ENCODE measurements at places on chromosomes 12 and 14.
A peak's percentile ranks its signal among the peaks of the same experiment; 100 is the strongest.

GRCh38 chr12:57452937-57453509 is 2.1 kb upstream of the INHBE start:
- peak; percentile 71 for DNase-seq

DNA sequence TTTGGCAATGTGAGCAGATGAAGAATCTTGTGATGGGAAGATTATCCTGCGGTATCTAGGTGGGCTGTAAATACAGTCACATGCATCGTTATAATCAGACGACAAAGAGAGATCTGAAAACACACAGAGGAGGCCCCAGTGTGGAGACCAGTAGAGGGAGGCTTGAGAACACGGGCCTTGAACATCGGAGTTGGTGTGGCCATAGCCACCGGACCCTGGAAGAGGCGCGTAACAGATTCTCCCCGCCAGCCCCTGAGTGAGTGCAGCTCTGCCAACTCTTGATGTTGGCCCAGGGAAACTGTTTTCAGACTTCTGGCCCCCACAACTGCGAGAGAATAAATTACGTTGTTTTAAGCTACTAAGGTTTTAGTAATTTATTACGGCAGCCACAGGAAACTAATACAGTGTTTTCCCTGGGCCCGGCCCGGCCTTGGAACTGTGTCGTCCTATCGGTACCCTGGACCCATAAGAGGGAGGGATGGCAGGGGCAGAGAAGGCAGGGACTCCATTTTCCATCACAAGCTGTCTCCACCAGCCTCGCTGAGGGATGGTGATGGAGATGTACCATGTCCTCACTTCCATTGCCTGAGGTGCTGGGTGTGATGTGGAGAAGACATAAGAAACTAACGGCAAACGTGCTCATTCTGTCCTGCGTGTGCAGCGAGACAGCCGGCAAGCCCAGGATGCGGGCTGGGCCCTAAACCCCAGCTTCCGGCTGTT is 91.6 kb downstream of the NTF3 start:
- DNase-seq = no peak

DNA sequence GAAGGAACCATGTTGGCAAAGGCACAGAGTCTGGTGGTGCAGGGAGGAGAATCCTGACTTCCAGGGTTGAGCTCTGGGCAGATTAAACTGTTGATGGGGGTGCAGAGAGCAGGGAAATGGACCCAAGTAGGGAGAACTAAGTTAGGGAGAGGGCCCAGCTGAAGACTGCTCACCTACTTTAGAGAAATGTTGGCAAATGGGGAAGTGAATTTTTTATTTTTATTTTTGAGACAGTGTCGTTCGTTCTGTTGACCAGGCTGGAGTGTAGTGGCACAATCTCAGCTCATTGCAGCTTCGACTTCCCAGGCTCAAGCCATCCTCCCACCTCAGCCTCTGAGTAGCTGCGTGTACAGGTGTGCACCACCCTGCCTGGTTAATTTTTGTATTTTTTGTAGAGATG is 32.1 kb upstream of the TUBA1A start:
- DNase-seq = no peak

DNA sequence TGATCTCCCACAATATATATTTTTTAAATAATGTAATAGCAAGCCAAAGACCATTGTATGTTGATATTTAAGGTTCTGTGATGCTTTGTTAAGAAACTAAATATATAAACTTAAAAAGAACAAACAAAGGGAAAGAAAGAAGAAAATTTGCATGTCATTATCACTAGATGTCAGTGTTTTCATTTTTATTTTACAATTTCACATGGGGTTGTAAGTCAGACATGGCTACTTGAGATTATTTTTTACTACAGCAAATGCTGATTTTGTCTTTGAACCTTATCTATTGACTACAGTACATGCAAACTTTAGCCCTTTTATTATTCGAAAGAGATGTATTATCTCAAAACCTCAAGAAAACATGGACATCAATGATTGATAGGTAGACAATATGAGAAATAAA is 36.1 kb downstream of the SLCO1C1 start:
- no peak for DNase-seq

GRCh38 chr12:71128191-71128788 is 29.5 kb downstream of the TSPAN8 start:
- DNase-seq = peak; percentile 25

GRCh38 chr14:68491793-68492192 is 301.1 kb downstream of the ZFP36L1 start:
- no peak for DNase-seq

GRCh38 chr12:11749943-11750690 is 100.6 kb downstream of the ETV6 start:
- no peak for DNase-seq

DNA sequence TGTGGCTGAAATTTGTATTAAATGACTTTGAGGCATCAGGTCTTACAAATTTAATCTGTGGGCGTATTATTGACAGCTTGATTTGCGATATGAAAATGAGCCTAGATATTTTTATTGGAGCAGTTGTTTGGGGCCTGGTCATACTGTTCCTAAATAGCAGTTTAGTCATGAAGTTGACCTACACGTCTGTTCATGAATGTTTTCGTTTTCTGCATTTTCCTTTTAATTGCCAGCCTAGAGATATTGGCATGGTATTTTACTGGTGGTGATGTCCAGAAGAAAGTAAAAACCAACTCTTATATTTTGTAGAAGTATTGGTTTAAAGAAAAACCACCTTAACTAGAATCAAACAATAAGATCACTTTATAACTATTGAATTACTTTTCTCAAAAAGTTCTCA is 1.8 kb downstream of the EML1 start:
- no peak for DNase-seq

DNA sequence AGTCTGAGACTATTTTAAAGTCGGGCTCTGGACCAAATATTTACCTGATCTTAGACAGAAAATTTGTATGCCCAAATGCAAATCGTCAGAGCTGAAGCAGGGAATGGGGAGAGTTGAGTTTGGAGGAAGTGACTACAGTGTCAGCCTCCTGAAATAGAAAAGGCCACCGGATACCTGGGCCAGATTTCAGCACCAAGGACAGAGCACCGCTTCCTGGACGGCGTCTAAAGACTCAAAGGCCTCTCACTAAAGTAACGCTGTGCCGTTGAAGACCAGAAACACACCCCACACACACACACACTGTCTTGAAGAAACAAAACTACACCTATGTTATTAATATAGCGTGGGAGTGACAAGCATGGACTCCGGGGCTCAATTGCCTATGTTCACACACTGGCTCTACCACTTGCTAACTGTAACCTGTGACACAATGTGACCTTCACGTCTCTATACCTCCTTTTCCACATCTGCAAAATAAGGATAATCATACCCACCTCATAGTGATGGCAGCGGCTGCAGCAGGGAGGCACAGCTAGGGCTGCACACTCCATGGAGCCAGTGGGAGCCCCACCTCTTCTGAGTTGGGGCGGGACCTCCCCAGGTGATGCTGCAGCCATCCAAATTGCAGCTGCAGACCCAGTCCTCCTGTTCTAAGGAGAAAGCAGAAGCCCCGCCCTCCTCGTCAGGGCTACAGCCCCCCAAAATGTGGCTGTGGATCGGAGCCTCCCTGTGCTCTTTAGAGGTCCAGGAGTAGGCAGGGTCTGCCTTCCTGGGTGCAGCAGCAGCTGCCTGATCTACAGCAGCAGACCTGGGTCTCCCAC is 35.6 kb downstream of the KRT76 start:
- DNase-seq = peak; percentile 39

DNA sequence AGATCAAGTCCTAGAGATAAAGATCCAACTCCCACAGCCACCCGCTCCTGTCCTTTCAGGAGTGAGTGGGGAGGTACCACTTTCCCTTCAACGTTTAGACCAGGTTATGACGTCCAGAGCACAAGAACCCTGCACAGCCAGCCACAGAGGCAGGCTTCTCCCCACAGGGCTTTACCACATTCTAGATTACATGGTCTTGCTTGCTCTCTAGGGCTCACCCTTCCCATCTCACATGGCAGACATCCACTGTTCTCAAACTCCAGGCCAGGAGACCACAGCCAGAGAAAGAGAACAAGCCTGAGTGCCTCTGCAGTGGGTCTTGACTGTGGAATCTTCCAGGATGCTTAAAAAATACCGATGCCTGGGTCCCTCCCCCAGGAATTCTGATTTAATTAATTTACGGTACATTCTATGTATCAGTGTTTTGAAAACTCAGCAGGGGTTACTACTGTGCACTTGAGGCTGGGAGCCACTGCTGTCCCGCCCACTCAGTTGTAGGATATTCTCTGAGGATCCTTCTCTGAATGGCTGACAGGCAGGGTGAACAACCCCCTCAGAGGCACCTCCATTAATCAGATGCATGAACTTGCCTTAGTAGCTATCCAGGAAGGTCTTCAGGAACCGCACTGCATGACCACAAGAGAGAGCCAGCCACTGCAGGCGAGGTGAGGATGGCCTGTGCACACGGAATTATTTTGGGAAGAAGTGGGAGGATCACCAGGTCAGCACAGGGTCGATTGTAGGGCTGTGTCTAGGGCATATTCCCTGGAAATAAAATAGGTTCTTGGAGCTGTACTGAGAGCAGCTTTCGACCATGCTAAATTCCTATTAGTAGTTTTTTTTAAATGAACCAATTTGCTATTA is 21.5 kb upstream of the SOCS2 start:
- no peak for DNase-seq

DNA sequence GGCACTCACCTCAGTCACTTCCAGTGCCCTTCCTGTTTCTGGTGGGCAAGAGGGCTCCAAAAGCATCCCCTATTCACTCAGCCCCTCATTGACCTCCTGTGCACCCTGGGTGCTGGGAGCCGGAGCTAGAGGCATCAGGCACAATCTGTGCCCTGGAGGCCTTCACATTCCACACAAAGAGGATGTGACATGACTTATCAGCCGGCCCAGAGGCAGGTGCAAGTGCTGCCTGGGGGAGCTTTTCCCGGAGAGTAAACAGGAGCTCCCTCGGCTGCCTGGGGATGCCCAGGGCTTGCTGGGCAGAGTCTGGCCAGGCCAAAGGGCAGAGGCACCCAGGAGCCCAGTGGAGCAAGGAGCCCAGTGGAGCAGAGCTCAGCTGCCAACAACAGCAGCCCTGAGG is 64.5 kb downstream of the BCL11B start:
- DNase-seq = no peak

GRCh38 chr14:72558721-72559120 is 335.2 kb downstream of the DPF3 start:
- peak; percentile 89 for DNase-seq

DNA sequence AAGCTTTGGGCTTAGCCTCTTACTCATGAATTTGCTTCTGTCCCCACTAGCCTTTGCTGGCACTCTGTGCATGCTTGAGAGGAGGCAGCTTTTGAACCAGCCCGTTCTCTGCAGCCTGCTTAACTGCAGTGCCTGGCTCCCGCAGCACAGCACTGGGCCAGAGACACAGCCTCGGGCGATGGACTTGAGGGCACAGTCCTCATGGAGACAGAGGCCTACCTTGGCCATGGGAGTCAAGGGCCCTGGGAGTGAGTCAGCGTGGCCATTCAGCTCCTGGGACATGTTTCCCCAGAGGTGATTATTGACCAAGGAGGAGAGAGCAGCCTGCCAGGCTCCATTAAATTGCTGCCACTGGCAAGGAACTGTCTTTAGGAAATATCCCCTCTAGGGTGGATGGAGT is 93.5 kb downstream of the SMOC1 start:
- DNase-seq = no peak

DNA sequence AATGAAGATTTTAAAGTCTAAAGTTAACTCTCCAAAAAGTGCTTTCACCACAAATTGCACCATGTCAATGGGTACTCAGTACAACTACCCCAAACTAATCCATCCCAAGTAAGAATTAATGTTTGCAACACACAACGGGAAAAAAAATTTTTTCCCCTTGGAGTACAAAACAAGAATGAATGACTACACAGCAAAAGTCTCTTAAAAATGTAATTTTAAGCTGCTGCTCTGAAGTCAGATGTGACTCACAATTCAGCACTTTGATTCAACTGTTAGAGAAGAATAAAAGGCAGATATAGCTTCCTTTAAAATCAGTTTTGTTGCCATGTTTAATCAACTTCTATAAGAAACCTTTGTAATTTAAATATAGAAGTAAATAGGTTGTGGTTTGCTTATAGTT is 42.5 kb upstream of the VPS33A start:
- no peak for DNase-seq

DNA sequence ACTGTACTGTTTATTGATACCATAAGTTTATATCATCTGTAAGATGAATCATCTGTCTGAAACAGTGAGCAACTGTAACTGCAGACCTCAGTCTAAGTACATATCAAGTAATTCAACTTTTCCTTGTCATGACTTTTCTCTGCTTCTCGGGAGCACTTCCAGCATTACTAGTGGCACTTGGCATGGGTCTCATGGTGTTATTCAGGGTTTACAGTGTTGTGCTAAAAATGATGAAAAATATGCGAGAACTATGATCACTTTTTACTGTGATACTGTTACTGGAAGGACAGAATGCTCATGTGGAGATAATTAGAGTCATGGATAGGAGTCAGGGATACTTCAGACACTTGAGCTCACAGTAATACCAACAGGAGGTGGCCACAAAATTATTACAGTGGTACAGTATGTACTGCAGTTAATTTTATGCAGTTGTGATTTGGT is 8.3 kb downstream of the KTN1 start:
- DNase-seq = peak; percentile 23

- DNase-seq = no peak
Measured at GRCh38 chr12:4303750-4304149, 17.3 kb upstream of the TIGAR start.

GRCh38 chr12:18476861-18477260 is 215.5 kb downstream of the PIK3C2G start:
- DNase-seq = no peak

GRCh38 chr12:55041345-55042055 is 21.7 kb downstream of the NEUROD4 start:
- DNase-seq = no peak

DNA sequence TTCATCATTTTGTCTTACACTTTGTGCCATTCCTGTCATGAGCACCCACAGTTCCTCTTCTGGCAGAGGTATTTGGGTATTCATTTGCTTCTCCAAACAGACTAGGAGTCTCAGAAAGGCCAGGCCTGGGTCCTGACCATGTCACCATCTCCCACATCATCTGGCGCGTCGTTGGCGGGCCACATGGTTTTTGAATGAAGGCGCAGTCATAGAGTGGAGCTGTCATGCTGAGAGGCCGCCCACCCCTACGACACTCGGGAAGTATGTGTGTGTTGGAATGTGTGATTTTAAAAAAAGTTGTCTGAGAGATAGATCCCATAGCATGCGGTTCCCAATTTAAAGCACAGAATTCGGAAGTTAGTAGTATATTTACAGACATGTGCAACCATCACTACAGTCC is 15.6 kb upstream of the TTC7B start:
- DNase-seq = no peak

GRCh38 chr12:116314477-116314876 is 37.0 kb upstream of the MED13L start:
- no peak for DNase-seq

- DNase-seq = no peak
Measured at GRCh38 chr14:70917633-70918032, 10.4 kb downstream of the PCNX1 start.
